ENCODE measurements at places on chromosomes 16 and 17.

GRCh38 chr16:87790292-87791100 is 24.7 kb upstream of the KLHDC4 start:
- no peak for DNase-seq

DNA sequence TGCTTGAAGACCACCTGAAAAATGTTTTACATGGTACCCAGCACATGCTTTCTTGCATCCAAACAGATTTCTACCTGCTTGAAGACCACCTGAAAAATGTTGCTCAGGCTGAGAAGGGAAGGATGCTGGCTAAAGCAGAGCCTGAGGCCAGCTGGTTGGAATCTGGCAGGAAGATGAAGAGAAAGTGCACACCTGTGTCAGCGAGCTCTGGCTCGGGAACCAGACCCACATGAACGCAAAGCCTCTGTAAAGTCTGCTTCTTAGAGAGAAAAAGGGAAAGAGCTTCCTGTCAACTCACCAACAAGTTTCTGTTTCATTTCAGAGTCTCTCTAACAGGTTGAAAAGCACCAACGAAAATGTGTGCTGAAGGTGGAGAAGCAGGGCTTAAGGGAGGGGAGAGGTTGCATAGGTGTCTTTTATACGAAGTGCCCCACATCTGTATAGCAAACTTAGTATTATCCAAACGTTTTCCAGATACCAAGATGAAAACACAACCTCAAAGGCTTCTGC is 226.0 kb downstream of the TOX3 start:
- no peak for DNase-seq

- no peak for DNase-seq
These were observed 364 bp upstream of the CETP start for GRCh38 chr16:56961386-56961785.

DNA sequence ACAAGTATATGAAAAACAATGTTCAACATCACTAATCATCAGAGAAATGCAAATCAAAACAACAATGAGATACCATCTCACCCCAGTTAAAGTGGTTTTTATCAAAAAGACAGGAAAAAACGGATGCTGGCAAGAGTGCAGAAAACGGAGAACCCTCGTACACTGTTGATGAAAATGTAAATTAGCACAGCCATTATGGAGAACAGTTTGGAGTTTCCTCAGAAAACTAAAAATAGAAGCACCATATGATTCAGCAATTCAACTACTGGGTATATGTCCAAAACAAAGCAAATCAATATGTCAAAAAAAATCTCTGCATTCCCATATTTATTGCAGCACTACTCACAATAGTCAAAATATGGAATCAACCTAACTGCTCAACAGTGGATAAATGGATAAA is 50.1 kb upstream of the CES5A start:
- no peak for DNase-seq

GRCh38 chr16:24156777-24157176 is 99.4 kb upstream of the CACNG3 start:
- no peak for DNase-seq
